ENCODE measurements at places on chromosomes 2 and 18.

- DNase-seq = no peak
These were observed 36.8 kb upstream of the NCOA1 start for GRCh38 chr2:24454294-24454693.

- no peak for DNase-seq
These were observed 44.6 kb upstream of the SMAD2 start for GRCh38 chr18:47975105-47975504.

DNA sequence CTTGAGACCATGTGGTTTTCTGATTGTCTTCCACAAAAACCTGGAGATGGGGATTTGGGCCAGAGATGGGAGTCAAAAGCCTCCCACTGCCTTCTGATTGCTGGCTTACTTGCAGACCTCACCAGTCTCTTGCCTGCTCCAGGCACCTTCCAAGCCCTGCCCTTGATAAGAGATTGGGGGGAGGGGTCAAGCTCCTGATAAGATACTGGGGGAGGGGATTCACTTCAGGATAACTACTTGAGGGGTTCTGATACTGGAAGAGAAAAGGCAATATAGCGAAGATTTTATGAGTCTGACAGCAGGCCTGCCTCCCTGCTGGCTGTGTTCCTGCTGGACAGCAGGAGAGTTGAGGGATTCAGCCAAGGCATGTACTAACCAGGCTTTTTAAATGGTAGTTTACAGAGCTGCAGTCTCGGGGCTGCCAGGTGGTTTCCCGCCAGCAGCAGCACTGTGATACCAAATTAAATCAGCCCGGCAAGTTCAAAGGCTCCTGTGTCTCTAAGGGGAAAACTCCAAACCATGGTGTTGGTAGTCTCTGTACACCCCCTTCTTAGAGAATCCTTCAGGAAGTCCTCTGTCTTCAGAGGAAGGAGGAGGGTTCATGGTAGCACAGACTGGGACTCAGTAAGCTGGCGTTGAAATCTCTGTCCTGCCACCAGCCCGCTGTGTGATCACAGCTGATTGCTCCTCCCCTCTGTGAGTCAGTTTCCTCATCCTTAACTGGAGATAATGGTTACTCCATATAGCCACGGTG lies 58.3 kb downstream of the FBXO36 start:
- peak; percentile 80 for DNase-seq

DNA sequence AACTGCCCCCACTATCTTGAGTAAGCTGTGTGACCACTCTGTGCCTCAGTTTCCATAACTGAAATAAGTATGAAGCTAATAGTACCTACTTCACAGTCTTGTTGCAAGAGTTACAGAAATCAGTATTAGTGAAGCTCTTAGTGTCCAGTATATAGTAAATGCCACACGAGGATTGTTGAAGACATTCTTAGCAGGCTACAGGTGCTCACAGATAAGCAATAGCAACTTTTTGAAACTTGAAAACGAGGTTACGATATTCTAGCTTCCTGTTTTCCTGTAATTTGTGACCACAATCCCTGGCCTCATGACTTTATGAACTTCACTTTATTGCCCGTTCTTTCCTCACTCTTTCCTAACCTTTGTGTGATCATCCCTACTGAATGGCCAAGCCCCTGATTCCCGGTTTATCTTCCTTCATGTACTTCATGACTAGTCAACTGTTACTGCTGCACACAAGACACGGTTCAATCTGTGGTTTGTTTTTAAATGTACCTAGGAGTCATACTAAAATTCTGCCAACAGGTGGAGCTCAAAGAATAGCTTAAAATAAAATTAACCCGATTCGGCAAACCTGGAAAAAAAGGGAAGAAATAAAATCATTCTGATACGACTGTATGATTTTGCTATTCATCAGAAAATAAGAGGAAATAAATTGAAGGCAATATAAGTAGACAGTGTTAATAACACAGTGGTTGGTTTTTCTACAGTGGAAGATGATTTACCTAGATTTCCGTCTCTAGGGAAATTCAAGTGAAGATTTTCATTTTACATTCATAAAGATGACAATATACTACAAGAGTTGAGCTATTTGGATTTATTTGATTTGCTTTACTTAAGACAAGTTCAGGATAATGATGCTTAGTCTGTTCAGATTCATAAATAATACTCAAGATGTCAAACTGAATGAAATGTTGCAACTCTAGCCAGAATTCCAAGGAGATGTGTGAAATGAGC lies 38.1 kb upstream of the STAT1 start:
- DNase-seq = peak; percentile 67

DNA sequence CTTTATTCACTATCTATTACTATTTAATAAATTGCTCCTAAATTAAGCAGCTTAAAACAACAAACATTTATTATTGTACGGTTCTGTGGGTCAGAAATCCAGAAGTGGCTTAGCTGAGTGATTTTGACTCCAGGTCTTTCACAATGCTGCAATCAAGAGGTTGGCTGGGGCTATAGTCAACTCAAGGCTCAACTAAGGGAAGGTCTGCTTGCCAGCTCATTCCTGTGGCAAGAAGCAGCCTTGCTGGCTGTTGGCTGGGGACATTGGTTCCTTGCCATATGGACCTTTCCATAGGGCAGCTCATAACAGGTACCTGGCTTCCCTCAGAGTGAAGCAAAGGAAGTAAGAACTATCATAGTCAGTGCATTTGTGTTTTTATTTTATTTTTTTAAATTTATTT lies 5.0 kb upstream of the MRPL19 start:
- peak; percentile 10 for DNase-seq

DNA sequence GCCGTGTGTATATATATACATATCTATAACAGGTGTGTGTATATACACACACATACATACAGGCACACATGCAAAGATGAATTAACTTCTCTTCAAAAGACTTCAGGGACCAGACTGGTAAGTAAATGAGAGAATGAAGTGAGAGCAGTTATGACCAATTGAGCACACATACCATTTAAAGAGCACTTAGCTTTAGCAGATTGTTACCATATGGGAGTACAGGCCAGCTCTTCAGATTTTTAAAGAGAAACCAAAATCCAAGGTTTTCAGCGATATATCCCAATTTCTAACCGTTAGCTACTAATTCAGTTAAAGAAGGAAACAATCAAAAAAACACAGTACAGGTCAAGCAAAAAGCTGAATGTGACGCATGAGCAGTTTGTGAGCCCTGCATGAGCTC lies 23.7 kb downstream of the INPP1 start:
- no peak for DNase-seq

DNA sequence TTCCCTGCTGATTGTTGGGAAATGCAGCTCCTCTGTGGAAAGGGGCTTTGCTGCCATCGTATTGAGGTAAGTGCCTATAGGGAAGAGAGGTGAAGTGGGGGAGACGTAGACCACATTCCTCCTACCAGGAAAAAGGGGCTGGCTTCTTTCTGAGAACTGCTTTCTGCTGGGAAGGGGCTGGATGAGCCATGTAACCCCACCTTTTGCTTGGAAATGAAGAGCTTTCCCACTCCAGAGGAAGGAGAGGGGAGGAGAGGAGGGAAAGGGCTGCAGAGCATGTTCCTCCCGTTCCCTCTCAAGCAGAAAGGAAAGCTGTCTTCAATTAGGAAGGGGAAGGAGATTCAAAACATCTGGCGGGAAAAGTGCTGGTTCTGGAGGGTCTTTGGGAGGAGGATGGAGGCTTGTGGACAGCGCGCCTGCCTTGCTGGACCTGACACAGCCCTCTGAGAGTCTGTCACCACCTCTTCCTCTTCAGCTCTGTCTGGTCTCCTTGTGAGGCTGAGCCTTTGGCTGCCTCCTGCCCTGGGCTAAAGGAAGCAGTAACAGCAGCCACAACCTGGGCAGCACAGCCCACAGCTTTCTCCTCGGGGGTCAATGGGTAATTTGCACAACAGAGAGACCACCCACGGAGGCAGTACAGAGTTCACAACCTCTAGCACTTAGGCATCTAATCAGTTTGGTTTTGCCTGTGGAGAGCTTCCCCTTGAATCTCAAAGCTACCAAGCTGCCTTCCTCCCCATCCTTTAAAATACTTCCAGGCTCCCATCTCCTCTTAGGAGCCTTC lies 410.0 kb upstream of the TNP1 start:
- no peak for DNase-seq

GRCh38 chr18:62938487-62938886 lies 223.1 kb downstream of the PHLPP1 start:
- no peak for DNase-seq

All from NCI-H446 (cell line).